T-helper 1 cell (primary cell): ENCODE measurements at places on chromosomes 12 and 14.

GRCh38 chr12:2246358-2246757 lies 193.6 kb downstream of the CACNA1C start:
- DNase-seq: no peak

- DNase-seq: no peak
Observed at GRCh38 chr12:52903855-52904508, 894 bp downstream of the KRT8 start.

DNA sequence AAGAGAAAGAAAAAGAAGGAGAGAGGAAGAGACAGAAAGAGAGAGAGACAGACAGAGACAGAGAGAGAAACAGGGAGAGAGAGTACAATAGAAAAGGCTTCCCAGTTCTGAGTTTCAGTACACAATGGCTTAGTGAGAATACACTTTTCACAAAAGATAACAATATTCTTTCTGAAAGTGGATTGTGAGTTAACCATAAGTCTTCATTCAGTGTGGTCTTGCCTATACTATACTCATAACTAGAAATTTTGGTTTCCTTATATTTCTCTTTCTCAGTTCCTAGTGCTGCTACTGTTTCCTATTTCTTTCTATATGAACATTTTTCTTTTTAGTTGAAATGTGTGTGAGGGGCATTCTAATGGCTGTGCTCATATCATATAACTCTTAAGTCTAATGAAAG lies 9.3 kb downstream of the CD163L1 start:
- DNase-seq: no peak

- no peak for DNase-seq
Observed at GRCh38 chr14:94933486-94933885, 163.6 kb upstream of the GSC start.

- no peak for DNase-seq
Observed at GRCh38 chr14:76919431-76920330, 93.5 kb downstream of the LRRC74A start.

GRCh38 chr12:40921563-40922163 lies 229.4 kb downstream of the CNTN1 start:
- DNase-seq: no peak

DNA sequence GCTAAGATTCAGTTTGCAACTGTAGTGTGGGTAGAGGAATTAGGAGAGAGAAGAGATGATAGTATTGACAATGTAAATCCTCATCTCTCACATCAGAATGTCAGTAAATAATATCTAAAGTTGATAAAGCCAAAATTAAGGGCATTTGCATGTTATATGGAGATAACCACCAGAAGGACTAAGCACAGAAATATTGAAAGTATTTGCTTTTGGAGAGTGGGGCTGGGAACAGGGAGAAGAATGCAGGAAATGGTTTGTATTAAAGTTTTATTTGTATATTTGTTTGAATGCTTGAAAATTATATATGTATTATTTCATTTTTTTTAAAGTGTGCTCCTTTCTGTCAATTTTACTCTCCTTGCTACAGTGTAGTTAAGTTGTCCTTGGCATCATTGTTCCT lies 491.4 kb downstream of the APAF1 start:
- DNase-seq: no peak

- no peak for DNase-seq
Observed at GRCh38 chr14:88241810-88242209, 81.3 kb downstream of the KCNK10 start.

DNA sequence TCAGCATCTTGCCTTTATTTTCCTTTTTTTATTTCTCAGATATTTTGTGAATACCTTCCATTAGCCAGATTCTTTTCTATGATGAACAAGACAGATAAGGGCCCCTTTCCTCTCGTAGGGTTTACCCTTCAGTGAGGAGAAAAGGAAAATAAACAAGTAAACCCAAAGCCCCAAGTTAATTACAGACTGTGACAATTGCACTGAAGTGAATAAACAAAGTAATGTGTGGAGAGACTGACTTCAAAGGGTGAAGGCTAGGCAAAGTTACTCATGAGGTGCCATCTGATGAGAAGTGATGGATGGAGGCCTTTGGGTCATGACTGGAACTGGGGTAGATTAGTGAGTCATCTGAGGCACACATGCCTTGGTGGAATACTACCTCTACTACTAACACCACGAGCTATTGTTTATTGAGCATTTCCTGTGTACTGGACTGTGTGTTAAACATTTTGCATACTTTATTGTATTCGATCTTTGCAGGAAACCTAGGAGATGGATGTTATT lies 143.4 kb upstream of the PRICKLE1 start:
- DNase-seq: no peak

- no peak for DNase-seq
Observed at GRCh38 chr14:106120101-106120500, 593.7 kb downstream of the TMEM121 start.

DNA sequence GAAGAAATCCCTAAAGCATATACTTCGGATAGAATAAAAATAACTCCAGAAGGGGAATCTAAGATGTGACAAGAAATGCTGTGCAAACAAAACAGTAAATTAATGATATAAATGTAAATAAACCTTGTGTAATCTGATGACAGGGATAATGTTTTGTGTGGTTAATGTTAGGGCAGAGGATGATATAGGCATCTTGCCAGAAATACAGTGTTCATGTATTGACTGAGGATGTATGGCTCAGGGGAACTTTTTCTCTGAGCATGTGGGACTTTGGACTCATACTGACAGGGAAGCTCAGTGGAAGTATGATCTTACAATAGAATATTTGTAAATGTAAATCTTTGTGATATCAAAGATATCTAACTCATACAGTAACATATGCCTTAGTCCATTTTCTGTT lies 420.2 kb downstream of the TMTC2 start:
- DNase-seq: no peak

DNA sequence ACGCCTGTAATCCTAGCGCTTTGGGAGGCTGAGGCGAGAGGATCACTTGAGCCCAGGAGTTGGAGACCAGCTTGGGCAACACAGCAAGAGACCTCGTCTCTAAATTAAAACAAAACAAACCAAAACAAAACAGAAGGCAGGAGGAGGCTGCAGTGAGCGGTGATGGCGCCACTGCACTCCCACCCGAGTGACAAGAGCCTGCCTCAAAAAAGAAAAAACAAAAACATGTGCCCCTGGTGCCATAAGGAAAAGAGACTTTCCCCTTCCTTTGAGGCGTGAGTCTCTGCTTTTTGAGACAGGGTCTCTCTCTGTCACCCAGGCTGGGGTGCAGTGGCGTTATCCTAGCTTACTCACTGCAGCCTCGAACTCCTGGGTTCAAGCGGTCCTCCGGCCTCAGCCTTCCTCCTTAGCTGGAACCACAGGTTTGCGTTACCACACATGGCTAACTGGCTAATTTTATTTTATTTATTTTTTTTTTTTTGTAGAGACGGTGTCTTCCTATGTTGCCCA lies 9.0 kb upstream of the EAPP start:
- no peak for DNase-seq

DNA sequence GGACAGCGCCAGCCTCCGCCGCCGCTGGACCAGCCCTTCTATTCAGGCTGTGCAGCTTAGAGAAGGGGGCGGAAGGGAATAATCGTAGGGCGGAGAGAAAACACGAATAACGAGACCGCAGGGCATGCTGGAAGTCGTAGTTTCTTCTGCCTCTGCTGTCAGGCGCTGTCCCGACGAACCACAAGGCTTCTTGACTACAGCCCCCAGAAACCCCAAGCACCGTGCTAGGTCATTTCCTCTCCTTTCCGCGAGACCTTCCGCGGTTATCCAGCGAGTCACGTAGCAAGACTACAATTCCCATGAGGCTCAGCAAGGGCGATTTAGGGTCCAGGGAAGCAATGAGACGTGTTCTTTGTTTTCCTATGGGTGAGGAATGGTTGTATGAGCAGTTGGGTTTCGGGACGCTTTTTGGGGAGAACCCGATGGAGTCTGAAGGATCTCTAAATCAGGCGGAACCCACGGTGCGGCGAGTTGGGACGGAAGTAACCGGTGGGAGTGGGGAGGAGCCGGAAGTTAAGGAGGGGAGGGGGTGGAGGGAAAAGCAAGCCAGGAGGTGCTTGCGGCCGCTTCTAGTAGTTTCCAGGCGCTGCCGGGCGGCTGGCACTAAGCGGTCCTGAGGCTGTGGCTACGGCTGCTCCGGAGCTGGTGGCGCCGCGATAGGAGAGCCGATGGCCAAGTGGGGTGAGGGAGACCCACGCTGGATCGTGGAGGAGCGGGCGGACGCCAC lies at the start of the genes AHSA1 and VIPAS39:
Gene AHSA1 (plus strand): TSS at position 572 of the 727 bp plus-strand sequence. CDS start 97 bp downstream, at position 669.
Gene VIPAS39 (minus strand): TSS at position 80 of the 727 bp plus-strand sequence. CDS start 3,499 bp downstream, outside the sequence.
- peak; percentile 99 for DNase-seq

DNA sequence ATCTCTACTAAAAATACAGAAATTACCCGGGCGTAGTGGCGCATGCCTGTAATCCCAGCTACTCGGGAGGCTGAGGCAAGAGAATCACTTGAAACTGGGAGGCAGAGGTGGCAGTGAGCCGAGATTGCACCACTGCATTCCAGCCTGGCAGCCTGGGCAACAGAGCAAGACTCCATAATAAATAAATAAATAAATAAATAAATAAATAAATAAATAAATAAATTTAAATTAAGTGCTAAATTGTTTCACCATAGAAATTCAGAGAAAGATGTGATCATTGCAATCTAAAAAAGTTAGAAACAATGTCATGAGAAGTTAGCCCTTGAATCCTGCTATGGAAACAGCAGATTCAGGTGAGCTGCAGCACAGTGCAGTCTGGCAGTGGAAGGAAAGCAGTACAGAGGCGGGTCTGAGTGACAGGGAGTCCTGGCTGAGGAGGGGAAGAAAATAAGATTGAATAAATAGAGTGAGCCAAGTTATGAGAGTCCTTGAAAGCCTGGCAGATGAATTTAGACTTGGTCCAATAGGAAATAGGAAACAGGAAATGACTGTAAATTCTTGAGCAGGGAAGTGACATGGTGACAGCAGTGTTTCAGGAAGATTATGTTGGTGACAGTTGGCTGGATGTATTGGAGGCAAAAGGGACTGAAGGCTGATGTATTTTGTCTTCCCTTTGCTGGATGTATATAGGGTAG lies 241.5 kb downstream of the GXYLT1 start:
- DNase-seq: no peak

DNA sequence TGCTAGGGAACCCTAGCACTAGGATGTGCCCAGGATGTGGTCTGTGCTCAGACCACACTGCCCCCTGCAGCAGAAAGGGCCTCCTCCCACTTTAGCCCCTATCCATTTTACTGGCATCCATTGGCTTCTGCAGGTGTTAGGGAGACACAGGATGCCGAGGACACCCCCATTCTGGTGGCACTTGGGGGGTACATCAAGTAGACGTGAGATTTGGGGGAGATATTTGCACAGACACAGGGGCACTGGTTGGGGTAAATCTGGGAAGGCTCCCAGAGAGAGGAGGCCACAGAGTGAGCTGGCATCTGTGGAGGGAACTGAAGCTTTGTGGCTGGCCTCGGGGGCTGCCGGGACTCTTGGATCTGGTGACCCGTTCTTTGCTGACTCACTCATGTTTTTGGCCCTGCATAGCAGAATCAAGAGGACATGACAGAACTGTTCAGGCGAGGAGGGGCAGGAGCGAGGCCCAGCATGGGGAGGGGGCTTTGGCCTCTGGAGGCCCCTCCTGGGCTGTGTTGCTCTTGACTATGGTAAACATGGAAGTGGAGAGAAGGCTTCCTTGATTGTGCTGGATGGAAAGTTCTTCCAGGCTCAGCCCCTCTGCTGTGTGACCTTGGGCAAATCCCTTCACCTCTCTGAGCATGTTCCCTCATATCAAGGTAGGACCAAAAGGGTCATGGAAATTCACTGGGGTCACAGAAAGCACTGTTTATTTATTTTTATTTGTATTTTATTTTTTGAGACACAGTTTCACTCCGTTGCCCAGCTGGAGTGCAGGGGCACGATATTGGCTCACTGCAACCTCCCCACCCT lies 1.8 kb downstream of the PLBD2 start:
- DNase-seq: no peak

GRCh38 chr12:100356644-100357223 lies at the start of gene SLC17A8:
TSS of gene SLC17A8 (plus strand) at chr12:100357074. CDS start at chr12:100357392, 318 bp downstream.
- no peak for DNase-seq

GRCh38 chr14:60183741-60184140 lies 18.5 kb upstream of the DHRS7 start:
- DNase-seq: no peak

DNA sequence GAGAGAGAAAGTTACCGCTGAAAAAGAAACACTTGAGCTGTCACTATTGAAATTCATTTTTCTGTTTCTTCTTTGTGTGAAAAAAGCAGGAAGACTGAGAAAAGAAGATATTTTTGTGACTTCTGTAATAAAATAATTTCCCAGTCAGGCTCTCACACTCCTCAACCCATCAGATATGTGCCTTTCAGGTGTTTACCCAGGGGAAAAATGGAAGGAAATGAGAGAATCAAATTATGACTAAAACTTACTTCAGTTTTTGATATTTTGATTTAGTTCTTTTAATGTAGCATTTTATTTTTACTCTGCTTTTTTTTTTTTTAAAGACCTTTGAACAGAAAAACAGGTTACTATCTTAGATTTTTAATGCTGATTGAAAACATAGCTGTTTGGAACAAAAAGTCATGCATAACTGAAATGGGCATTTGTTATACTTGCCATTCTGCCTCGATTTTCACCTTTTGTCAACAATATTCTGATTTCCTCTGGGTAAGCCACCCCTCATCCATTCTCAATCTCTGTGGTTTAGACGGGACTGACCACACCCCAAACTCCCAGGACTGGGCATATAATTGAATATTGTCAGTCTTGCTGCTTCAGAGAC lies 133.2 kb upstream of the KRR1 start:
- no peak for DNase-seq

DNA sequence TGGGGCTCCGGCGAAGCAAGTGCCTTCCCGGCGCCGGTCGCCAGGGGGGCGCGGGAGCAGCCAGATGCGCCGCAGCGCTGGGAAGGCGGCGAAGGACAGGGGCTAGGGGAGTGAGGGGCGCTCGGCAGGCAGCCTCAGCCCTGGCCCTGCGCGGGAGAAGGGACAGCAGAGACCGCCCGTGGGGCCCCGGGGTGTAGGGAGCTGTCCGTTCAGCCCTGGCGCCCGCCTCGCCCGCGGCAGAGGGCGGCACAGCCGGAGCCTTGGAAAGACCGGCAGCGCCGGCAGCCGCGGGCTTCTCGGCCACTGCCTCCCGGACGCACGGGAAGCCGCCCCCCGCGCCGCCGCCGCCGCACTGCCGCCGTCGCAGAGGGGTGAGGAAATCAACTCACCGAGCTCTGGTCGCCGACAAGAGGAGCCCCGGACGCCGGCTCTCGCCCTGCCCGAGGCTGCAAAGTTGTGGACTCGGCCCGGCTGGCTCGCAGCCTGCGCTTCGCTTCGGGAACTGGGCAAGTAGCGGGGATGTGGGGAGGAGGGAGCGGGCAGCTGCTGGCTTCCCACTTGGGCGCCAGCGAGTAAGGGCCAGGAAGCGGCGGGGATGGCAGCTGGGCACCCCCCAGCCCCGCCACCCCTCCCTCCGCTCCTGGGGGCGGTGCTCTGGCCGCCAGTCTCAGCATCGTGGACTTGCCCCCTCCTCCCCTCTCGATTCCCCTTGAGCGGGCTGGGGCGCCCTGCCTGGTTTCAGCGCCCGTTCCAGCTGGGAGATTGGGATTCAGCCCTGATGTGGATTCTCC lies at the start of gene ZDHHC22:
Gene ZDHHC22 (minus strand): TSS at position 578 of the 791 bp plus-strand sequence. CDS start 2,053 bp downstream, outside the sequence.
- no peak for DNase-seq

GRCh38 chr14:44420226-44420625 lies 86.9 kb downstream of the FSCB start:
- DNase-seq: no peak
